ENCODE measurements at places on chromosomes 5 and 9.

DNA sequence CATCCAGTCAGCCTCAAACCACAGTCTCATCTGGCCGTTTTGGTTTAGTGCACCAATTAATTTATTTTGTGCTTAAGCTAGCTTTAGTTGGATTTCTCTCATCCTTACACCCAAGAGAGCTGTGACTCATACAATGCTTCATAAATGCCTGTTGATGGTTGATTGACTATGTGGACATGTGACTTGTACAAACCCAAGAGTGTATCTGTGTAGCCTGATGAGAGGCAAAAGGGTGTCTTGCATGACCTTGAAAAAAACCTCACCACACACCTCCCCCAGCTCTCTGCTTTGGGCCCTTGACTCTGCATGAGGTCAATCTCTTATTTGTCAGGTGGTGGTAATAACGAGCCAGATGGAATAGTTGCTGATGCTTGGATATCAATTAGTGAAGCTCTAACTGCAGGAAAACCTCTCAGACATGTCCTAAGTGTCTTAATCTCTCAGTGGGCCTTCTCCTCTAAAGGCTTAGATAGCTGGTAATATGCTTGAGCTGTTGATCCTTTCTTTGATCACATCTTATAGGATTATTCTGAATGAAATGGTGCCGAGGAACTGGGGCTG lies 10.6 kb upstream of the GLRA1 start:
- DNase-seq = no peak

GRCh38 chr9:8030095-8030494 lies 230.5 kb upstream of the DMAC1 start:
- no peak for DNase-seq

- no peak for DNase-seq
Observed at GRCh38 chr9:72721067-72721466, 199.7 kb downstream of the TMC1 start.

DNA sequence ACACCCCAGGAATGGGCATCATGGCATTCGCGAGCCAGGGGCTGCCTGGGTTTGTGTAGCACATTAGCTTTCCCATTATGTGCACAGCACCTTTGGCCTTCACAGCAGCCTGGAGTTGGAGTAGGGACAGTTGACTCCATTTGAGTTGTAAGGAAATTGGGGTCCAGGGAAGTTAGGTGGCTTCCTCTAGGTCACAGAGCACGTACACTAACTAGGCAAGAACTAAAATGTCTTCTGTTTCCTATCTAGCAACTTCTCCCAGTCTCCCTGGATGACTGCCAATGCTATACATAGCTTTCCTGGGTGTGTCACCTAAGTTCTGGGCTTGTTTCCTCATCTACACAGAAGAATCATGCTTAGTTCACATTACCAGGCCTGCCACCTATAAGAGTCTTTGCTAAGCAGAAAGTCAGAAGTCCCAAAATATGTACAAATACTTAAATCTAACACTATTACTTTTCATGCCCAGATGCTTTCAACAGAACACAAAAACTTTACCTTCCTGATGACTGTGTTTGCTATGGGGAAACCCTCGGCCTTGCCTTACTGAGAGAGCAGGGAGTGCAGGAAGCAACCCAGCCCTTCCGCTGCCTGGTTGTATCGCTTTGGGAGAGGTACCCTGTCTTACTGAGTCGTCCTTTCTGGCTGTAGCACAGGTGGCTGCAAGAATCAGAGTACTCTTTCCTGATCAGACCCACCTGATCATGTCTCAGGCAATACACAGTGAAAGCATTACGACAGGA lies 12.0 kb downstream of the MACROH2A1 start:
- no peak for DNase-seq

DNA sequence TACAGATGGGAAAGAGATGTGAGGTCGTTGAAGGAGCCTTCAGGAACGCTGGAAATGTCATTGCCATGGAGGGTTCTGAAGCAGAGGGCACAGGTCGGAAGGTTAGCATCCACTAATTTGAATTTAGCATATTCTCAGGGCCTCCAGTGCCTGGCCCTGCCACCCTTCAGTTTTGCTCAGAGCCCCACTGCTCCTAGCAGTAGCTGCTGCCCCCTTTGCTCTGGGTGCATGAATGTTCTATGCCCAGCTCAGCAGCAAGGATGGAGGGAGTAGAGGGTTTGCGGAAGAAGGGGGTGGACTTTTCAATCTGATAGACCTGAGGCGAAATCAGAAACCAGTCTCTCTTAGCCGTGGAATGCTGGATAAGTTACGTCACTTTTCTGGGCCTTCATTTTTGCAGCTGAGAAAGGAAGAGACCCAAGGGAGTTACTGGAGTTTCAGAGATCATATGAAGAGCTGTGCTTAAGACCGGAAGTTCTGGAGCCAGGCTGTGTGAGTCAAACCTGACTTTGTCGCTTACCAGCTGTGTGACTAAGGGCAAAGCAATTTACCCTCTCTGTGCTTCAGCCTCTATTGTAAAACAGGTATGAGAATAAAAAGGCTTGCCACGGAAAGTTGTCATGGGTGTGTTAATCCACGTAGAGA lies 133.2 kb upstream of the PANK3 start:
- no peak for DNase-seq

- no peak for DNase-seq
Observed at GRCh38 chr9:127534931-127535330, 77.1 kb upstream of the STXBP1 start.

GRCh38 chr5:163757344-163757743 lies 251.9 kb downstream of the MAT2B start:
- no peak for DNase-seq

DNA sequence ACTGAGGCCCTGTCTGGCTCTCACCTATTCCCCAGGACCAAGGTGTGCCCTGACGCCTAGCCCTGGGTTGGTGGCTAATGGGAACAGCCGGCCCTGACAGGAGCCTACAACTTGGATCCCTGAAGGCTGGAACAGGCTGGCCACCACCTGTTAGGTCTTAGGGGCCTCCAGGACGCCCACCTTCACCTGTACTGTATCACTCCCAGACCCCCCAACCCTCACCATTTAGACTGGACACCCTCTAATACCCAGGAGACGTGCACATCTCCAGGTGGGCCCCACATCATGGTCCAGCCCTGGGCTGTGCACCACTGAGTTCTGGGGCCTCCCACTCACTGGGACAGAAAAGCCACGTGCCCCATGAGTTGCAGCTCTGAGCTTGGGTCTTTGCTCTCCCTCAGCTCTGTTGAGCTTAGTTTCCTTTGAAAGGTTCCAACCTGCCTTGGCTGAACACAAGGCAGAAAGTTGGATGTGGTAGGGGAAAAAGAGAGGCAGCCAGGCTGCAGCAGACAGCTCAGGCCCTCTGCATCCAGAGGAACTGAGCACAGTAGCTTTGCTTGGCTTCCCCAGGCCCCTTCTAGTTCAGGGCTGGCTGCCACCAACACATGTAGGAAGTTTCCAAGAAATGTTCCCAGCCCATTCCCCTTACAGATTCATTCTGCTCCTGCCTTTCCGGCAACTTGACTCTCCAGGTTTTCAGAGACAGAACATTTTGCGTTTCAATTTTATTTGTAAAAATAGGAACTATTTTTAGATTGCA lies 116.8 kb upstream of the TBC1D2 start:
- no peak for DNase-seq

DNA sequence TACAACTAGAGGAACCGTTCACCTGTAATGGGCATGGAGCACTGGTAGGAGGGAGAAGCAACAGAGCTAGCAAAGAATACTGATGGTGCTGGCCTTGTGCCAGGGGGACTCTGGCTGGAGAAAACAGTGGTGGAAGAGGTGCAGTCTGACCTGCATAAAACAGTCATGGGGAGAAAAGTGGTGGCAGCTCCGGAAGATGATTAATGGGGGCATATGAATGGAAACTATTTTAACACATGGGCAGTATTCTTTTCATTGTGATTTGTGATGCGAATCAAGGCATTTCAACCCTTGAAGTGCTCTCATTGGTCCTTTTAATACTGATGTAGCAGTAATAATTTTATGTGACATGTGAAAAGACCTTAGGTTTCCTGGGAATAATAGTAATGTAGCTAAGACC lies 219.6 kb downstream of the ADAMTS6 start:
- DNase-seq = peak; percentile 7

GRCh38 chr5:77259476-77259875 lies 49.0 kb downstream of the PDE8B start:
- DNase-seq = no peak

- DNase-seq = no peak
Observed at GRCh38 chr5:160097991-160098390, 21.3 kb downstream of the PWWP2A start.

DNA sequence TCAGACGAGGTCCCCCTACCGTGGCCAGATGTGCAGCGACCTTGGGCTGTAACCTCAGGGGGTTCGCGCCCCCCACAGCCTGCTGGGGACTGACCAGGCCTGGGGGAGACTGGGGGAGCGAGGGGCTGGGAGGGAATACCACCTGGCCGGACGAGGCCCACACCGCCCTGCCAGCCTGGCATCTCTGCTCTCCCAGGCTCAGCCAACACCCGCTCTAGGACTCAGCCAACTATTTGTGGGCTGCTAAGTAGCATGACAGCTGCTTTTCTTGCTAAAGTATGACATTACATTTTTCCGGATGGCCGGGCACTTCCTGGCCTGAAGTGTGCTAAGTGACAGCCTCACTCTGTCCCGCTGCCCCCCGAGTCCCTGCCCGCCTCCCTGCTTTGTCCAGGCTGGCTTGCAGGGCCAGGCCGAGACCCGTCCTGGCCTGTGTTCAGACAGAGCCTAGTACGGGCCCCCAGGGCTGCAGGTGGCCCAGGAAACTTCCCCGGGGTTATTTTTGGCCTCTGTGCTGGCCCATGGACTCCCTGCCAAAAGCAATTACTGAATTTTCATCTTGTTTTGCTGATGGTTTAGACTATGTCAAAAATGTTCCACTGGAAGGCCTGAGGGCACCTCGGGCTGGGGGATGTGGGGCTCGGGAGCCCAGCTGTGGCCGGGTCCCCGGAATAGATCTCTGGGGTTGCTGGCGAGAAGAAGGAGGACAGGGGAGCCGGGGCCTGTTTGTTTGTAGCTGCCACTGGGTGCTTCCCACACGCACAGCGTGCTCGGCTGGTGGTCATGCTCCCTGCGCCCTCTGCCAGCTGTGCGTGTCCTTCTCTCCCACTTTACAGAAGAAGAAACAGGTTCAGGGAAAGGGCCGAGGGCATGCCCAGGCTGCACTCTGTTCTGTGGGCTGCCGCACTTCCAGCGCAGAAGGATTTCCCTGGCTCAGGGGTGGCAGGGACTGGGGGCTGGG lies 13.4 kb upstream of the SLC2A6 start:
- DNase-seq = no peak

DNA sequence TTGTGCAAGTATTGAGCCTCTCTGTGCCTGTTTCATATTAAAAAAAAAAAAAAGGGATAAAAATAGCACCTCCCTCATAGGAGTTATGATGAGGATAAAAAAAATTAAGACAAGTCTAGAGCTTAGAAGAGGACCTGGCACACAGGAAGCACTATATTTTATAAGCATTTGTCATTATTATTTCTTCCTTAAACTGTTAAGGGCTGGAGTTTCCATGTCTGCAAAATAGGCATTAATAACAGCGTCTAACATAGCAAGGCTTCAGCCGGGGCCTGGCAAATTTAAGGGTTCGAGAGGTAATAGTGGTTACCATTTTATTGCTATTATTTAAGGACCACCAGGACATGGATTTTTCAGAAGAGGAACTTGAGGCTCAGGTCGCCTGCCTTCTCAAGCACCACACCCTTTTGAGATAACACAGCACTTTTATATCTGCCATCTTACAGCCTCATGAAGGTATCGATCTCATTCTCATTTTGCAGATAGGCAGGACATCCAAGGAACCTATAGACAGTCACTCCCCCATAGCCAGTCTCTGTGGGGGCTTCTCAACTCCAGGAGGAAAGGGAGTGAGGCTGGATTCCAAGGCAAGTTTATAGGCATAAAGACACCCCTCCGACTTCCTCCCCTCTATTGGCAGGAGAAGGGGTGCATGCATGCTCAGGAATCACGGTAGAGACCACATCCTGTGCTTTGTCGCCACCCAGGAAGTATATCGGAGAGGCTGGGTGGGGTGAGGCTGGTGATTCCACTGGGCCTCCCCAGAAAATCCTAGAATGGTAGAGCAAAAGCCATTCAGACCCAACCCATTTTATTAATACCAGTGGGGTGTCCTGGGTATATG lies 2.4 kb downstream of the ANXA6 start:
- DNase-seq = peak; percentile 61

GRCh38 chr9:89366711-89367110 lies 48.4 kb downstream of the SECISBP2 start:
- DNase-seq = no peak

- DNase-seq = no peak
Observed at GRCh38 chr5:124948754-124949275, 202.4 kb upstream of the ZNF608 start.

GRCh38 chr5:18745988-18746615 lies 1111.8 kb downstream of the TAF11L14 start:
- peak; percentile 41 for DNase-seq

- no peak for DNase-seq
Observed at GRCh38 chr9:36560771-36561170, 11.9 kb upstream of the MELK start.

- no peak for DNase-seq
Observed at GRCh38 chr5:127083711-127084110, 10.4 kb upstream of the C5orf63 start.

- DNase-seq = no peak
Observed at GRCh38 chr9:120158221-120158620, 421.7 kb downstream of the CDK5RAP2 start.

DNA sequence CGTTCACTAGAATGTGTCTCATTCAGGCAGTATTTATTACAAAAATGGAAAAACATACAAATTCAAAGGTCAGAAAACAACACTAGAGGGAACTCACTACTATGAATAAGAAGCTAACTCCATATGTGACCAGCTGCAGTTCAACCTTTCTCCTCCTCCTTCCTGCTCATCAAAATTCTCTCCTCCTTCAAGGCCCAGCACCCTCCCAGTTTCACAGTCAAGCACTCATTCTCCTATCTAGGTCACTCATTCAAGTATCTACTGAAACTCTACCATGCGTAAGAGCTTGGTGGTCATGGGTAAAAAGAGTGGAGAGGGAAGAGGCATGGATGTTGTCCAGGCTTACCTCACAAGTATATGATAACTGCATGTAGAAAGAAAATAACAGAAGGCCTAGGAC lies 27.7 kb downstream of the ECPAS start:
- no peak for DNase-seq

DNA sequence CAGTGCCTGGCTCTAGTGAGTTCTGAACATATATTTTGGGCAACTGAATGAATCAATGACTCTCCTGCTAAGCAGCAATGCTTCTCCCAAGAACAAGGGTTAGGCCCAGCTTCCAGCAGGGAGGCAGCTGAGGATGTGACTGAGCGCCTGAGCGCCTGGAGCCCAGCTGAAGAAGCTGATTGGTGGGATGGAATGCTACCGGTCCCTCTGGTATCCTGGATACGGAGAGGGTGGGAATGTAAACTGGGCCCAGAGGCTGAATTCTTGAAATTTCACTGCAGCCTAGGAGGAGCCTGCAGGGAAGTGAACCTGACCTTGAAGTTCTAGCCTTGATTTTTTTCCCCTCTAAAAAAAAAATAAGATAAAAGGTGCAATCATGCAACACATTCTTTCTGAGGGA lies 43.2 kb downstream of the WWC1 start:
- DNase-seq = no peak

- DNase-seq = no peak
Observed at GRCh38 chr5:78720227-78720985, 71.8 kb upstream of the LHFPL2 start.

GRCh38 chr9:110971705-110972104 lies 66.6 kb downstream of the LPAR1 start:
- DNase-seq = no peak

- no peak for DNase-seq
Observed at GRCh38 chr9:134403292-134403681, 77.0 kb downstream of the RXRA start.

GRCh38 chr5:14465116-14465515 lies 116.5 kb upstream of the OTULINL start:
- no peak for DNase-seq

GRCh38 chr5:68804343-68804742 lies 289.5 kb upstream of the SLC30A5 start:
- no peak for DNase-seq
